Breast epithelium (tissue), 4 donors: ENCODE measurements at places on chromosomes 3 and 15.

DNA sequence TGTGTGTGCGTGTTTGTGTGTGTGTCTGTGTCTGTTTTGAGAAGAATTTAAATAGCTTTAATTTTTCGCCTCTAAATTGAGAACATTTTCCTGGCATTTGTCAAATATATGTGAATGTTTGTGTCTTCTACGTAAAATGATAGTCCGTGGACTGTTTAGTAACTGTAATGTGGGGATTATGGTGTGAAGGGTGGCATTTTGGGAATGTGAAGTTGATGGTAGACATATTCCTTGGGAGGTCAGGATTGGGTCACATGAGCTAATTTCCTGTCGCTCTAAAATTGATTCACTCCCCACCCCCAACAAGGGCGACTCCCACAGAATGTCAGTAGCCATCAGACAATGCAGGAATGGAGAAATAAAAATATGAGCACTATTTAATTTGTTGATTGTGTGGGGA, 107.3 kb downstream of the ITPR1 start:
- DNase-seq, result no peak

DNA sequence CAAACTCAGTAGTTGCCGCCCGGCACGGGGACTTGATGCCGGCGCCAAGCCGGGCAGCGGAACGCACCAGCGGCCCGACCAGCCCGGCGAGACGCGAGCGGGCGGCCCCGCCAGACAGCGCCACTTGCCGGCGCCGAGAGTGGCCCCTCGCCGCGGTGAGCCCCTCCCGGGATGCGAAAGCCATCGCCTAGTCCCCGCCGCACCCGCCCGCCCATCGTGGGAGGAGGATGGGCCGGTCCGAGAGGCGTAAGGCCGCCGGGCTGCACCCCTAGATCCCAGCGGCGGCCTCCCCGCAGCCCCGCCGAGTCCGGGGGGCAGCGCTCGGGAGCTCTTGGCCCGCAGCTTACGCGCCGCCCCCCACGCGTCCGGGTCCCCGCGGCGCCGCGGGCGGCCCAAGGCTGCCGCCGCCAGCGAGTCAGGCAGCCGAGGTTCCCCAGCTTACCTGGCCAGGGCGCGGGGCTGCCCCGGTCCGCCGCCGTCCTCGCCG, 609 bp downstream of the GOLGA8A start:
- DNase-seq, result no peak

- no peak for DNase-seq
Measured at GRCh38 chr3:71389911-71390573, 193.5 kb downstream of the FOXP1 start.

DNA sequence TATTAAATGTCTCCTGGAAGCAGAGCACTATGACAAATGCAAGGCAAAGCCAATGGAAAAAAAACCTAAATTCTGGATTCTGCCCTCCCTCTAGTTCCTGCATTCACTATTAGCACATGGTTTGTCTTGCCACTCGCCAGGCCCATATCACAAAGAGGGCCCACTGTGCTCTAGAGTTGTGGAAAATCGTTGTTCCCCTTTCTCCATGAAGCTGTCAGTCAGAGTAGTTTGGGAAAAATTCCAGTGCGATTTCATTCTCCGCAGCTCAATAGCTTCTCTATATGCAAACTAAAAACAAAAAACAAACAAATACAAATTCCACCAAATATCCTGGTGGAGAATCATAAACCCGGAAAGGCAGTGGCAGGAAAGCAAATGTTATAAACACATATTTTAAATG, 77.3 kb downstream of the RORA start:
- DNase-seq, result no peak

- no peak for DNase-seq
Measured at GRCh38 chr3:181713280-181713647, 1.5 kb downstream of the SOX2 start.

DNA sequence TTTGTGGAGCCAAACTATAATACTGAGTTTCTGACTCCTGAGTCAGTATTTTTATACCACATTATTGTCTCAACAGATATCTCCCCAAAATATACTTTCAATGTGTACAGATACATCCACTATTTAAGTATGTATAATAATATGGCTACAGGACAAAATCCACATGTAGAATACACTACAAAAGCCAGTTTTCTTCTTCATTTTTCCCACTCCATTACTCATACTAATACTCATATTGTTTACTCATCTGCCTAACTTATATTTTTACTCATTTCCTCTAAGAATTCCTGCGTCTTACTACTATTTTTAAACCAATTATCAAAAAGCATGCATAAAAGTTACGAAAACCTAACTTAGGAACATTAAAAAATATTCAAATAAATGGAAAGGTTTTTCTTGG, 440.8 kb downstream of the ZNF385D start:
- no peak for DNase-seq

DNA sequence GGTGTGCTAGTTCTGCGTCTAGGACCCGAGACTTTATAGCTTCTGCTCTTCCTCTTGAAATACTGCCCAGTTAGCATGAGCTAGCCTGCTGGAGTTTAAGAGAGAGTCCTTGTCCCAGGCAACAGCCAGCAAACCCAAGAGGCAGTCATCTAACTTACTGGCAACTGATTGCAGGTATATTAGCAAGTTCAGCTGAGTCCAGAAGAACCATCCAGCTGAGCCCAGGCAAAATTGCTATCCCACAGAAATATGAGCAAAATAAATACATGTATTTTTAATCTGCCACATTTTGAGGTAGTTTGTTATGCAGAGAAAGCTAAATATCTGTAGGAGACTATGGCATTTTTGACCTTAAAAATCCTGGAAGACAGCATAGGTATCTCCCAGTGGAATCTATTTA, 174.4 kb upstream of the CMC1 start:
- no peak for DNase-seq

DNA sequence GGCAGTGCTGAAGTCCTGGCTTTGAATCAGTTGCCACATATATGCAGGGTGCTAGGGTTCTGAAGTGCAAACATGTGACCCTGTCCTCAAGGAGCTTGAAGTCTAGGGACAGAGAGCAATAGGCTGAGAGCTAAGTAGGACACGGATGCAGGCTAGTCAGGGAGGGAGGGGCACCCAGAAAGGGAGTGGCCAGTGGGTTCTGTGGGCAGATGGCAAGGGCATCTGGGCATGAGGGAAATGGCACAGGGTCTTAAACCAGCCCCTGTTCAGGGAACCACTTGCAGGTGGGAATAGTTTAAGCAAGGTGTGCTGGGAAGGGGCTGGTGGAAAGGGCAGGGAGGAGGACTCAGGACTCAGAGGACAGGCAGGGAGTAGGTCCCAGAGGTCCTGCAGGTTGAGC, 46.4 kb upstream of the EPHB1 start:
- no peak for DNase-seq

- no peak for DNase-seq
Measured at GRCh38 chr15:64761156-64761555, 14.2 kb downstream of the RBPMS2 start.

GRCh38 chr3:70754314-70754713, 441.9 kb upstream of the MDFIC2 start:
- no peak for DNase-seq

DNA sequence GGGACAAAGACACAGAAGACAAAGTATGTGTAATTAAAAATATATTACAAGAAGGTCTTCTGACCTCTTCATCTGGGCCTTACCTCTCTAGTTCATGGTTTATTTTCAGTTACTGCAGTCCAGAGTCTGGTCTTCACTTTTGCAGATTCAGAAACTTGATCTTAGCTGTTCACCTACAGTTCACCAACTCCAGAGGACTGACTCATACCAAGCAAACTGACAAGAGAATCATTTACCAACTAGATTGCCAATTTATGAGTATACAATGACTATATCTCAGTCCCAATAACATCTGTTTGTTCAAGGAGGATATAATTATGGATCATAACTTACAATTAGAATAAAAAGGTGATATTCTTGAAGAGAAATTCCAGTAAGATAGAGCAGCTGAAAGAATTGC, 9.0 kb downstream of the P2RY1 start:
- DNase-seq, result no peak

DNA sequence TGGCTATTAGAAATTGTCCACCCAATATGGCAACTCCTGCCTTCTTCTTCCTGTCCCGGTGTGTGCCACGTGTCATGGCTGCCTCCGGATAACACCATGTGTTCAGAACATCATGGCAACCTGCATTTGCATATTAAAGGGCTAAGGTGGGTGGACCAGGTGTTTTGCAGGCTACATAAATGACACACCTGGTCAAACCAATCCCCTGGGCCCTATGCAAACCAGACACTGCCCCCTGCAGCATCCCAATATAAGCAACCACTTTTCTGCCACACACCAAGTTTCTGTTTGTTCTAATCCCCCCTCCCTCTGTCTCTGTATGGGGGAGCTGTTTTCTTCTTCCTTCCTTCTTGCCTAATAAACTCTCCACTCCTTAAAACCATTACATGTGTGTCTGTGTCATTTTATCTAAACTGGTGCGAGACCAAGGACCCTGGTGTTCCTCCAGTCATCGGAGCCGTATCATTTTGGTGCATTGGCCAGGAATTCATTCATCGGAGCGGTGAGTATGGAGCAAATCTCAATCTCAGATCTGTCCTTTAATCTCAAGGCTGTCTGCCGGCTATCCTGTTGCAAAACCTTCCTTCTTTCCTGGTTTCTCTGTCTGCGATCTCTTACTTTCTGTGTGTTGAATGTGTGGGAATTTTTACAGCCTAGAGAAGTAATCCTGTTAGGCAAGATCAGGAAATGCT, 44.5 kb downstream of the NCEH1 start:
- no peak for DNase-seq

GRCh38 chr3:177764377-177764912, 567.2 kb upstream of the TBL1XR1 start:
- DNase-seq, result no peak

GRCh38 chr3:194421-194820, 2.1 kb upstream of the CHL1 start:
- DNase-seq, result no peak

DNA sequence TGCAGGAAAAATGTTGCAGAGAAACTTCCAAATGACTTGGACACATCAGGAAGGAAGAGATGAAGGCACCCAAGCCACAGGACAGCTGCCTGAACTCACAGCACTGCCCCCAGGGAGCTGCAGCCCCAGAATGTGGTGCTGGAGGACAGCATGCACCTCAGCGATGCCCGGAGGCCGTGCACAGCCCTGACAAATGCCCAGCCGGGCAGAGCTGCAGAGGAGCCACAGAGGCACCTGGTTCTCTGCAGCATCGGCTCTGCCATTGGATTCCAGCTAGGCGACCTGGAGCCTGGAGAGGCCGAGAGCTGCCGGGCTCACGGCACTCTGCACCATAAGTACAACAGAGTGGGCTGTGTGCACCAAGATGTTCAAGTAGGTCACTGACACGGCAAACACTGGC, 97.5 kb downstream of the OCA2 start:
- no peak for DNase-seq

GRCh38 chr3:15630646-15631350, 29.3 kb downstream of the BTD start:
- DNase-seq, result no peak

GRCh38 chr3:163490119-163490518, 1588.2 kb downstream of the SI start:
- no peak for DNase-seq

DNA sequence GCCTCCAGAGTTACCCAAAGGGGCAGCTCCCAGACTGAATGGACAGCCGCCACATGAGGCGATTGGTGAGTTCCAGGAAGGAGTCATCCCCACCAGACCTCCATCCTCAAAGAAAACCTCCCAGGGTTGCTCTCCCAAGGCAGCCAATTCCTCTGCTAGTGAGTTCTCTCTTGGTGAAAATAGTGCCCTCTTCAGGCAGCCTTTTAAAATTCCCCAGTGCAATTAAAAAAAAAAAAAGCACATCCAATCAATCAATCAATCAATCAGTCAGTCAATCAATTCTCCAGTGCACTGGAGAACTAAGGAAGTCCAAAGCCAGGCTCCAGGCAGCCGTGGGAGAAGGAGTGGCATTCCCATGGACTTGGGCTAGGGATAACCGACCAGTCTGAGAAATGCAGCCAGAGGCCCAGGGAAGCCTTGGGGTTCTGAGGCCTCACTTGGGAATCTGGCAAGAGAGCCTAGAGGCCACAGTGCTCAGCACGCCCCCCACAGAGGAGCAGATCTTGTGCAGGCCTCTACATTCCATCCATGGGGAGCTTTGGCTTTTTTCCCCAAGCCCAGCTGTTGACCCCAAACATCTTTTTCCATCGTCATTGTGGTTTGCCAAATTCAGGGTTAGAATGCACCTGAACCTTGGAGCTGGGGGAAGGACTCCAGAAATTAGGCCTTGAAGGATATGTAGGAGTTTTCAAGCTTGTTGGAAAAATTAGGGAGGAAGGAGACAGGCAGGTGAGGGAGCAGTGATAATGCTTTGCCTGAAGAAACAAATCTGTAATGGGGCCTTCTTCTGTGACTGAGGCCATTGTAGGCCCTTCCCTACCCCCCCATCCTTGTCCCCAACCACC, 4.8 kb downstream of the PAQR5 start:
- no peak for DNase-seq

- no peak for DNase-seq
Measured at GRCh38 chr15:39589815-39590644, 9.2 kb downstream of the THBS1 start.

DNA sequence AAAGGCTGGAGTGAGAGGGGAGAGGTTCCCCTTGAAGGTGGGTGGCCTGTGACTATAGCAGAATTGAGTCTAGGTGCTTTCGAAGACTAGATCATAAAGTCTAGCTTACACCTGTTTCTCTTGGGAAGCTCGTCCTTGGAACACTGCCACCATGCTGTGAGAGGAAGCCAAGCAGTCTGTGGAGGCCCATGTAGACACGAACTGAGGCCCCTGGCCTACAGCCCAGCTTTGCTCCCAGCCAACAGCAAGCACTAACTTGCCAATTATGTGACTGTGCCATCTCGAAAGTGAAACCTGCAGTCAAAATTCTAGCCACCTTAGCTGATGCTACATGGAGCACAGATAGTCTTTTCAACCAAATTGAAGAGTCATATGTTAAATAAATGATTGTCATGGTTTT, 190.5 kb upstream of the NECTIN3 start:
- DNase-seq, result peak; percentile 81

DNA sequence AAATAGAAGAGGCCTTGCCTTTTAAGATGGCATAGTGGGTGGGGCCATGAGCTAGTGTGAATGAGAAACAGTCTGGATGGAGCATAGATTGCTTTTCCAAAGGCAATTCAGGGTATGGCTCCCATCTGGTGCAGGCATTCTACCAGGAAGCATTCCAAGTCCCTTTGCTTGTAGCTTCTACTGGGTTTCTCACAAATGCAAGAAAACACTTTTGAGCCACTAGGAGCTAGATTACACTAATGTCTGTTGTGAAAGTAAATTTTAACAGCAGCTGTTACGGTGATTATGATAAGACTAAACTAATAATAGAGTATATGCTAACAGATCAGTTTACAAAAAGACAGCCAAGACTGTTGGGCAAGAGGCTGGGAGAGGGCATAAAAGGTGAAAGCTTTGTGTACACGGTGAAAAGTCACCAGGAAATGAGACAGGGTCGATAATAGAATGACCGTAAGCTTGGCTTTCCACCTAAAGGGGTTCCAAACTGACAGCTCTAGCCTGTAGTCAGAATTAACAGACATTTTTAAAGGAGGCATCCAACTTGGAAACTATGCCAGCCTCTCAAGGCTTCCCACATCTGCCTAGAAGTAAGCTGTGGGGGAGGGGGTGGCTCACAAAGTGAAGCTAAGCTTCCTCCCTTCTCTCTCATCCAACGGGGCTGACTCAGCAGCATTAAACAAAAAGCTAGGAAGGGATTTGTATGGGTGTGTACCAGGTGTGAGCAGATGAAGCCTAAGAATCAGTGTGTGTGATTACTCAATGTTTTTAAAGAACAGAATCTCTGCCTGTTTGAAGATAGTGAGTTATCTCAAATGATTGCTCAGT, 61.1 kb upstream of the GPD1L start:
- DNase-seq, result no peak
